ENCODE measurements at places on chromosomes 12 and 14. TPM values are rescaled to one million over a fixed set of nuclear protein-coding genes. Genes with fewer than 3 reads are reported as not detected.

DNA sequence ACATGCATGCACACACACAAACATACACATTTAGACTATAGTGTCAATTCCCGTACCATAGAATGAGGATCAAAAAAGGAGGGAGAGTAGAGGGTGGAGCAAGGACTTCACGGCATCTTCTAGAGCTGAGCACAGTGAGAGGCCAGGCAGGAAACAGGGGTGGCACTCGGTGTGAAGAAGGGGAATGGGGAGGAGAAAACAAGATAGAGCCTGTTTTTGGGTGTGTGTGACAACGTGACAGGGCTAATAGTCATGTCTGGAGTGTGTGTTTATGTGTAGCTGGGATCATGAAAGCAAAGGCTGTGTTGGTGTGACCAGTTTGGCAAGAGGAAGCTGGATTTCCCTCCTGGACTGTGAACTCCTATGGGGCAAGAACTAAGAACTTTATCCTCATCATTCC, 9.9 kb upstream of the ACVR1B start:
- no peak for DNase-seq

- no peak for DNase-seq
These were observed 158.8 kb downstream of the TMEM132C start for GRCh38 chr12:128425666-128426331.

GRCh38 chr14:76672123-76672522, 89.1 kb upstream of the VASH1 start:
- DNase-seq = no peak

GRCh38 chr12:64918801-64919200, 94.4 kb downstream of the TBC1D30 start:
- DNase-seq = no peak

DNA sequence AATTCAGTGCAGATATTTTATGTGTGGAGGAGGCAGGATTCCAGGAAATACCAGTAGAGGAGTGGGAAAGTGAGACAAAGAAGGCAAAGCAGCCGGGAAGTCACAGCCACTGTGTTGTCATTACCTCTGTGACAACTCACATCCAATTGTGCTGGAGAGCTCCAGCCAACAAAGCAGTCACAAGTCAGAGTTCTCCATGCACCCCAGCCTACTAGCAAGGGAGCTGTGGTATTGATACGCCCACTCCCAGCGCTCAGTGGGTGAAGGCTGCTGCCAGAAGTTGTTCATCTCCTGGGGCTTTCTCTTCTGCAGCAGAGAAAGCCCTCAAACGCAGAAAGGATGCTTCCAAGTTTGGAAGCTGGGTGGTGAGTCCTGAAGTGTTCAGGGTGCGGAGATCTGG, 93.9 kb downstream of the DICER1 start:
- no peak for DNase-seq

- DNase-seq = no peak
These were observed 84.1 kb downstream of the FGD4 start for GRCh38 chr12:32483499-32483898.

DNA sequence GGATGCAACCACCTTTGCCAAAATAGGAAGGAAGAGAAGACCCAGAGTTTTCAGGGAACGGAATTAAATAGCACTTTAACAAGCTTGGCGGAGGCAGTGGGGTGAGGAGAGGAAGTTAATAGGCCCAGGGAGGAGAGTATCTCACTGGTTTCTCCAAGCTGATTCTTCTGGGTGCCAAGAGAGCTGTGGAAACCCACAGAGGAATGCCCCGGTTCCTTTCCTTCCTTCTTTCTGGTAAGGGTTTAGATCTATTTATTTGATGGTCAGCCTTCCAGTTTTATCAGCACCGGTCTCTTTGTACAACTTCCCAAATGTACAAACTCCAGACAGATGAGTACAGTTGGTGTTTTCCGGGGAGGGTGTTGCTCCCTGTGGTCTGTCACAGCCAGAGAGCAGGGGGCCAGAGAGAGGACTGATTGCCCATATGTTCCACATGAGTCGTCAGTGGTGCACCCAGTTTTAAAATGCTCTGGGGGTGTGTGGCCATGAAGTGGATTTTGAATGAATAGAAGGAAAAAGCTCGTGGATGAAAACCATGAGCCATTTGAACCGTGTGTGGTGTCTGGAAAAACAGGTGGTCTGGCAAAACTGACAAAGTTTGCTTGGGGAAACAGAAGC, 26.6 kb downstream of the PRKCH start:
- DNase-seq = no peak

- DNase-seq = no peak
These were observed 2.6 kb downstream of the GARIN2 start for GRCh38 chr14:67191768-67192290.

GRCh38 chr14:90332271-90332584, 487 bp upstream of the NRDE2 start:
- DNase-seq = no peak

GRCh38 chr14:48963231-48963790, 622.9 kb downstream of the RPS29 start:
- DNase-seq = no peak

GRCh38 chr12:122158700-122159285, 15.2 kb downstream of the IL31 start:
- no peak for DNase-seq

- no peak for DNase-seq
These were observed 49.2 kb upstream of the CCND2 start for GRCh38 chr12:4224206-4224889.

- no peak for DNase-seq
These were observed 6.0 kb downstream of the SPTB start for GRCh38 chr14:64873506-64874219.

GRCh38 chr12:87848248-87848868, 180.8 kb downstream of the C12orf50 start:
- no peak for DNase-seq

DNA sequence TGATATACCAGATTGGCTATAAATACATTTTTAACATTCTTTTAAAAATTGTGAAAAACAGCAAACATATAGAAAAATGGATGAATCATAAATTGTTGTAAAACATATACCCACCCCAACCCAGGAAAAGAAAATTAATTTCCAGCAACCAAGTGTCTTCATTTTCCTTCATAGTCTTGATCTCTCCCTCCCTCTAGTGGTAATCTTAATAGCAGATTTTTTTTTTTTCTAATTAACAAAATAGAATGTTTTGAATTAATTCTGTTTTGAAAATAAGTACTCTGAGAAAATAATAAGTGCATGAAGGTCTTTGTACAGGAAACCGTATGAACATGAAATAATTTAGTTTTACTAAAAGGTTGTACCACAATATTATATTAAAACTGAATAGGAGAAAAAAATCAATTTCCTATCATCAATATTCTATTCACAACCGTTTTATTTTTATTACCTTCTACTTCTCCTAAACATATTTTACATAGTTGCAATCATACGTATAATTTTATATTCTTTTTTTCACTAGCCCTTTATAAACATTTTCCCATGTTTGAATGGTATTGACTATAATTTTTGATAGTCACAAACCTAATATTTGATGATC, 7.0 kb downstream of the ETNK1 start:
- no peak for DNase-seq

DNA sequence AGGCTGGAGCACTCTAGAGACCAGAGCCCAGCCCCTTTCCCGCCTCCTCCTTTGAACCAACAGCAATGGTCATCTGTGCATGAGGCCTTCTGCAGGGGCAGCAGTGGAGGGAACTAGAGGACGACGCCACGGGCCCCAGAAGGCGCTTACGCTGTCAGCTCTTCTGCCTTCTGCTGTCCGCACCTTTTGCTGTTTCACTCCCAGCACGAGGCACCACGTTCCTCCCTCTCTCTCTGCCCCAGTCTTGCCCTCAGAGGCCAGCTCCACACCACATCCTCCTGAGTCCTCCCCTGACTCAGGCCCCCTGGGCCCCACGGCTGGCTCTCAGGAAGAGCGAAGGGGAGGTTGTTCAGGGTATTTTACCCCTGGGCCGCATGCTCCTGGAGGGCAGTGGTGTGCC, 15.5 kb downstream of the MMAB start:
- no peak for DNase-seq

- no peak for DNase-seq
These were observed 7.7 kb upstream of the ASB2 start for GRCh38 chr14:93984070-93984469.

- no peak for DNase-seq
These were observed 68.5 kb downstream of the RIN3 start for GRCh38 chr14:92581966-92582566.

DNA sequence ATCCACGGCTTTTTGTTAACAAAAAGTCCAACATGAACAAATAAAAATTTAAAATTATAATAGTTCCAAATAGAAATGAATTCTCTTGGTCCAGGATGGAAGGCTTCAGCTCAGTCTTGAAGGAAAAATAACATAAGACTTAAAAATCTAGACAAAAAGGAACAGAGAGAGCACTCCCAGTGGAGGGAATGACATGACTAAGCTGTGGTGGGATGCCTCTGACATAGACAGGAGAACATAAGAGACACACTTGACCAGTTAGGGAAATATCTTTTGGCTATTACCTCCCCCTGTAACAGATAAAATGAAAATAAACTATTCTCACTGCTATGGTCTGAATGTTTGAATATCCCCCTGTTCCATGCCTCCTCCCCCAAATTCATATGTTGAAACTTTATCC, 106.8 kb downstream of the BBS10 start:
- no peak for DNase-seq

DNA sequence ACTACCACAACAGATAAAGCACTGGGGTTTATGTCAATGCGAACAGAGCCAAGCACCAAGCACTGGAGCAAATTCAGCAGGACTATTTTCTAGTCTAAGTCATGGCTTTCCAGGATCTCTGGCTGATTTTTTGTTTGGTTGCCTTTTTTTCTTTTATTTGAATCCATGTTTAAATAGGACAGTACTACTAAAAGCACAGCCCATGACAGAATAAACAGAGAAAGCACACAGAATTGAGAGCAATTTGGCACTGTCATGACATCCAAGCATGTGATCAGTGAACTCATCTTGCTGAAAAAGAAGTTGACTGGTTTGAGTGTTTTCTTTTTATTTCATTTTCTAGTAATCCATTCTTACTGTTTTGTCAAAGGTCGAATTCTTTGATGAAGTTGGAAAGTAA, 23.1 kb upstream of the RERG start:
- DNase-seq = no peak

DNA sequence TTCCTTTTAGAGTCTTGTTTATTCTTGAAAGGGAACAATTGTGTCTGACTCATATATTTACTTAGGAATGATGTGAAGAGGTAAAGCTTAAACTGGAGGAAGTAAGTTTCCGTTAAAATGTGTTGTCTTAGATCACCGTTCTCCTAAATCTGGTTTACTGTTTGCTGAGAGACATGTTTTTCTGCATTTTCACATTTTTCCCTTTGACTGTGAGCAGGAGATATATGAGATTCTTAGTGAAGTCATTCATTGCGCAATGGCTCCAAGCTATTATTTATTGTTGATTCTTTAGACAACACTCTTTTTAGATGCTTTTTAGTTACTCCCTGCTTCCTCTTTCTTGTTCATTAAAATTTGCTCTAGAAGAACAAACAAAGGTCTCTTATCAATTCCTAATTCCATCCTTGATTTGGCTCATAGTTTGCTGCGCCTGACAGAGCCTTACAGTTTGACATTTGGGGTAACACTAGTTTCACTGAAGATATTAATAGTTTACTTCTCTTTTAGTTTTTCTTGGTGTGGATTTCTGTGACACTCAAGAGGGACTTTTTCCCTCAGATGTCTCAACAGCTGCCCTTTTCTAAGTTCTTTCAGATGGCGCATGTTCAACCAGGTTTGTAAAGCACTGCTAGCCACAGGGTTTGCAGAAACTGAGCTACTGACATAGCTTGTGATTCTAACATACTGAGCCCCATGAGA, 11.4 kb downstream of the CLECL1 start:
- no peak for DNase-seq

- DNase-seq = no peak
These were observed 2.9 kb upstream of the CLMN start for GRCh38 chr14:95322651-95323050.

GRCh38 chr12:12635651-12636050, 24.0 kb downstream of the CREBL2 start:
- DNase-seq = no peak

DNA sequence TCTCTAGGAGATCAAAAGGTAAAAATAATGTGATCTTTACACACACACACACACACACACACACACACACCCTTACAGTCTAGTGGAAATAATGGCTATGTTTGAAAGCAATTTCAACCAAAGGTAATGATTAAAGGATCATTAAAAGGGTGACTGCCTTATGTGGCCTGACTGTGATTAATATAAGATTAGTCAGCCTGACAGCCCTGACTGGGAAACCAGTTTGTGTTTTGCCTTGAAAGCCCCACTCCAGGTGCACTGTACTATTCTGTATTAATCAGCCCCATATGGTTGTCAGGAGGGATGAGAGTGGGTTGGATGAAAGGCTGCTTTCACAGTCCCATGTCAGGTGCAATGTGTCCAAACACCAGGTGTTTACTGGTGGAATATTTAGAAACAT, 10.5 kb downstream of the RASSF9 start:
- DNase-seq = no peak

GRCh38 chr14:50399251-50400032, 2.8 kb upstream of the CDKL1 start:
- no peak for DNase-seq

DNA sequence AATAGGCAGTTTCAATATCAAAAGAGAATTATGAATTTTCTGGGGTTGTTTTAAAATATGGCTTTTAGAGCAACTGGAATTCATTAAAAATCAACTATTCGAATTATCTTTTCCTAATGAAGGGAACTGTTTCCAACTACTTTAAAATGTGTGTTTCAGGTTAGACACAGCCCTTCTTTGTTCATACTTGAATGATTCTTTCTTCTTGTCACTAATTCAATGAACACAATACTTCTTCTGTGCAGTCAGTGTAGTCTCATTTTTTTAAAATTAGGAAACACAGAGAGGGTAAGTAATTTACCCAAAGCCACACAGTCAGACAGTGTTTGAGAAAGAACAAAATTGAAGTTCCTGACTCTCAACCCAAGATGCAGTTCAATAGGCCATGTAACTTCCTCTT, 414.0 kb downstream of the CCDC91 start:
- DNase-seq = no peak

- no peak for DNase-seq
These were observed 446 bp upstream of the ZNF641 start for GRCh38 chr12:48351022-48351708.

GRCh38 chr12:48065041-48065440, 40.8 kb downstream of the SENP1 start:
- no peak for DNase-seq

DNA sequence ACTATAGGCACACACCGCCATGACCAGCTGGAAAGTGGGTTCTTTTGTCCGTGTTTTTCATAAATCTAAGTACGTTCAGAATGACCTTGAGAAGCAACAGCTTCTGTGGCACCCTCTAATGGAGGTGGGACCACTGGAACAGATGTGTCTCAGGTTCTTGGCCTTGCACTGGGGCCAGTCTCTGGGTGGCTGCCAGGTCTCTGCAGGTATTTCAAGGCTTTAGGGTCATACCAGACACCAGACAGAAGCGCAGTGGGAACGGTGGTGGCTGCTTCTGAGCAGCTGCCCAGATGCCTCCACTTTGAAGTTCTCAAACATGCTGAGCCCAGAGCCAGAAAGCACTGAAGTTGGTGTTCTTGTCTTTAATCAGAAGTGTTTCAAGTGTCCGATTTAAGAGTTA, 75.0 kb upstream of the RBM19 start:
- DNase-seq = no peak

ZNF705A gene
- not detected for total RNA-seq

COX8C gene
- 0.51 TPM for total RNA-seq

P3H3 gene
- 10.3 TPM for total RNA-seq

LRFN5 gene
- 0.81 TPM for total RNA-seq

MAPKAPK5 gene
- 26.2 TPM for total RNA-seq

CLEC14A gene
- total RNA-seq = 32.0 TPM

DNAJC22 gene
- total RNA-seq = not detected

SELPLG gene
- total RNA-seq = 4.9 TPM

Measured in Right ventricle myocardium inferior (tissue), 1 donor.